ENCODE measurements at places on chromosomes 4 and X.

- DNase-seq: no peak
Measured at GRCh38 chr4:176817204-176817603, 24.5 kb upstream of the VEGFC start.

GRCh38 chr4:121256887-121257466 is 92.9 kb upstream of the TNIP3 start:
- DNase-seq: no peak

DNA sequence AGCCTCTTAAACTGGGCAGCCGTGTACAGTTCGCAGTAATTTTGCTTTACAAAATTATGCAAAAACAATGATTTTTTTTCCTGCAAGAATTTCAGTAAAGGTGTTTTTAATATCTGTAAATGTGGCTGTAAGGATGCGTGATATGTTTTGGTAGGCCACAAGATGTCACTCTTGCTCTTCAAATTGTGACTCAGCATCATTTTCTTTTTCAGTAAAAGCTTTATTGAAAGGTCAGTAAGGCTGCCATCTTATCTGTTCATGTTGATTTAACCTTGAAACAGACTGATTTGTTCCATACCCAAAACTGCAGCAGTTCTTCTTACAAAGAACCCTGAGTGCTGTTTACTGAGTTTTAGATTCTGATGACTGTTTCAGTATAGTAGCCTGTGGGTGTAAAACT is 39.9 kb downstream of the TXLNG start:
- peak; percentile 35 for DNase-seq

DNA sequence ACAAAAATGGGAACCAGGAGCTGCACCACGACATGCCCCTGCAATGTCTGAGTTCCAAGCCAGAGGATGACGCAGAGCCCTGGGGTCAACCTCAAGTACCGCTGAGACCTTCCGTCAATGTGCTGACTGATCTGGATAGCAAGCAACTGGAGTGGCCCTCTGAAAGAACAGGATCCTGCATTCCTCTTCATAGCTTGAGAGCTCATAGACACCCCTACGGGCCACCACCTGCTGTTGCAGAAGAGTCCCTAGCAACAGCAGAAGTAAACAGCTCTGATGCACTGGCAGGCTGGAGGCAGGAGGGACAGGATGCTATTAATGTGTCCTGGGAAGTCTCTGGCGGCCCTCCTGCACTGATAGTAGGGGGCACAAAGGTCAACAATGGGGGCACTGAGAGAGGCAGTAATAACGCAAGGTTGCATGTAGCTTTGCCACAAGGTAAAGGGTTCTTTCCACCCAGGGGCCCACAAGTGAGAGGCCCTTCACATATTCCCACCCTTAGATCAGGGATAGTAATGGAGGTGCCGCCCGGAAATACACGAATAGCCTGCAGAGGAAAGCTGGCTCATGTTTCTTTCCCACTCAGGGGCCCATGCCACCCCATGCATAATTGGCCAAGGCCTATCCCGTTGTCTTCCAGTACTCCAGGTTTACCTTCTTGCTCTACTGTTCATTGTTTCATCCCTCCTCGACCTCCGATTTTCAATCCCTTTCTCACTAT is 1.3 kb downstream of the PRR32 start:
- DNase-seq: no peak

GRCh38 chr4:155795991-155796390 is 37.2 kb downstream of the GUCY1B1 start:
- no peak for DNase-seq

GRCh38 chr4:98496152-98496845 is 162.1 kb downstream of the TSPAN5 start:
- no peak for DNase-seq

- no peak for DNase-seq
Measured at GRCh38 chrX:56813318-56813837, 84.3 kb downstream of the NBDY start.

DNA sequence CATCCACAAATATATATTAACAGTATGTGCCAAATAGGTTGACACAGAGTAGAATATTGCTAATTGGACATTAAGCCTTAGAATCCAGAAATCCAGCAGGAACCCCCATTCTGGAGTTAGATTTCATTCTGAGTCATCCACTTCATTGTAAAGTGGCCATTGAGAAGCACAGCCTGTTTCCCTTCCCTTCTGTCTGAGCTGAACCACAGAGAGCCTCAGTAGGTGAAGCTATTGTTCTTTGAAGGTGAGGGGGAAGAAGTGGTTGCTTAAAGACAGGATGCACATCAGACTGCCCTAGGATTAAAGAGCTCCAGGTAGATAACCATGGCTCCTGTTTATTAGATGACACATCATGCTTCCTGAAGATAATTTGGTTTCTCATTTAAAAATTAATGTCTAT is 30.6 kb upstream of the MCF2 start:
- no peak for DNase-seq

GRCh38 chr4:36313301-36313700 is 31.9 kb downstream of the DTHD1 start:
- DNase-seq: no peak

- no peak for DNase-seq
Measured at GRCh38 chr4:114389070-114389685, 209.4 kb upstream of the UGT8 start.

DNA sequence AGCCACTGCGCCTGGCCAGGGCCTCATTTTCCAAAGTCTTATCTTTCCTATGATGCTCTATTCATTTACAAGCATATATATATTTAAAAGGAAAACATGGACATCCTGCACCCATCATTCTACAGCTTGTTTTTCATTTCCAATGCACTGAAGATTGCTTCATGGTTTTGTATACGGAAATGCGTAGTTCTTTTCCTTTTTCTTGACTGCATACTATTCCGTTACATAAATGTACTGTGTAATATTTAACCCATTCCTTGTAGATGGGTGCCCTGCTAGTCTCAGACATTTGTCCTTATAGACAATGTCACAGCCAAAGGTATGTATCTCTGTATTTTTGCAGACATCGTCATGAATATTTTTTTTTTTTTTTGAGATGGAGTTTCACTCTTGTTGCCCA is 257.0 kb downstream of the ASMT start:
- DNase-seq: no peak
